ENCODE measurements at places on chromosomes 16 and 17. TPM values are rescaled to one million over a fixed set of nuclear protein-coding genes. Genes with fewer than 3 reads are reported as not detected.

- H3K4me1 ChIP-seq: peaks cover 23% of the 10 kb centered on the region
- no peaks in the 10 kb centered on the region for H3K27me3 ChIP-seq
- H3K27ac ChIP-seq: no peak overlapping the region
- DNase-seq: no peak
- H3K4me3 ChIP-seq: peak overlapping the region; percentile 68
These were observed 939 bp downstream of the CORO6 start for GRCh38 chr17:29621751-29622194.

- no peak for DNase-seq
- no peaks in the 10 kb centered on the region for H3K27me3 ChIP-seq
- H3K27ac ChIP-seq: no peak overlapping the region
- H3K4me1 ChIP-seq: no peaks in the 10 kb centered on the region
- H3K36me3 ChIP-seq: peaks cover 90% of the 10 kb centered on the region
These were observed 66.1 kb downstream of the PLD6 start for GRCh38 chr17:17139972-17140589.

- no peak for DNase-seq
- no peaks in the 10 kb centered on the region for H3K27me3 ChIP-seq
- no peak overlapping the region for H3K4me3 ChIP-seq
- no peaks in the 10 kb centered on the region for H3K4me1 ChIP-seq
- no peak overlapping the region for H3K27ac ChIP-seq
These were observed 6.0 kb downstream of the CAPNS2 start for GRCh38 chr16:55572439-55572838.

MSI2 gene
- total RNA-seq: 169 TPM

GRCh38 chr17:72219824-72220493, 99.1 kb downstream of the SOX9 start:
- H3K36me3 ChIP-seq: no peaks in the 10 kb centered on the region
- no peak overlapping the region for H3K27ac ChIP-seq
- DNase-seq: no peak
- H3K4me1 ChIP-seq: no peaks in the 10 kb centered on the region
- H3K4me3 ChIP-seq: no peak overlapping the region

TP53TG3B gene
- not detected for total RNA-seq

- no peak overlapping the region for H3K4me3 ChIP-seq
- no peaks in the 10 kb centered on the region for H3K4me1 ChIP-seq
- H3K27me3 ChIP-seq: no peaks in the 10 kb centered on the region
- H3K27ac ChIP-seq: no peak overlapping the region
- peaks cover 94% of the 10 kb centered on the region for H3K36me3 ChIP-seq
These were observed 14.4 kb upstream of the FAAP100 start for GRCh38 chr17:81566461-81567126.

DNA sequence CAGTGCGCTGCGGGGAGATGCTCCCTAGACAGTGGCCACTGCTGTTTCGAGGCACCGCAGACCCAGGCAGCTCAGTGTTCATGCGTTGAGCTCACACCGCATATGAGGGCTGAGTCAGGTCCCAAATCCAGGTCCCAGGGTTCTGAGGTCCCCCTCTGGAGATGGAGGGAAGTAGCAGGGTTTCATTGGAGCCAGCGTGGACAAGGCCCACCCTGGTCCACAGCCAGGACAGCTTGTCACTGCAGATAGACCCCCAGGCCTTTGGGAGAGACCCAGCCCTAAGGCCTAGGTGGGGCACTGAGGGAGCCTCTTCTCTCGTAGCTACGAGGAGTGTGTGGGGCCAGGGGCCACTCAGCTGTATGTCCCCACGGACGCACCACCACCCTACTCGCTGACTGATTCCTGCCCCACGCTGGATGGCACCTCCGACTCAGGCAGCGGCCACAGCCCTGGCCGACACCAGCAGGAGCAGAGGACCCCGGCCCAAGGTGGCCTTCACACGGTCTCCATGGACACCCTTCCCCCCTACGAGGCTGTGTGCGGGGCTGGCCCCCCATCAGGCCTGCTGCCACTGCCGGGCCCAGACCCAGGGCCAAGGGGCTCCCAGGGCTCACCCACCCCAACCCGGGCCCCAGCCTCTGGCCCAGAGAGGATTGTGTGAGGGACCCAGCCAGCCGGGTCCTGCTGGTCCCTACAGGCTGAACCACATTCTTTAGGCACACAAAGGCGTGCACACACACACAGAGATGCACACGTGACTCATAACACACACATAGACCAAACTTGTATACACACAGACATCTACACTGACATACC, 53.4 kb downstream of the BEAN1 start:
- no peaks in the 10 kb centered on the region for H3K36me3 ChIP-seq
- no peaks in the 10 kb centered on the region for H3K27me3 ChIP-seq
- no peak overlapping the region for H3K4me3 ChIP-seq
- peaks cover 13% of the 10 kb centered on the region for H3K4me1 ChIP-seq
- DNase-seq: no peak

GRCh38 chr16:29705030-29705429, 26.1 kb downstream of the QPRT start:
- H3K4me1 ChIP-seq: peaks cover 31% of the 10 kb centered on the region
- H3K27ac ChIP-seq: no peak overlapping the region
- no peaks in the 10 kb centered on the region for H3K27me3 ChIP-seq
- no peak for DNase-seq

ABCC12 gene
- not detected for total RNA-seq

SLC2A4 gene
- not detected for total RNA-seq

- H3K4me3 ChIP-seq: no peak overlapping the region
- H3K27ac ChIP-seq: no peak overlapping the region
- H3K27me3 ChIP-seq: no peaks in the 10 kb centered on the region
- no peaks in the 10 kb centered on the region for H3K4me1 ChIP-seq
- no peak for DNase-seq
These were observed 35.5 kb downstream of the CLUAP1 start for GRCh38 chr16:3536271-3536731.

- H3K36me3 ChIP-seq: no peaks in the 10 kb centered on the region
- no peaks in the 10 kb centered on the region for H3K4me1 ChIP-seq
- DNase-seq: no peak
- no peak overlapping the region for H3K27ac ChIP-seq
- no peaks in the 10 kb centered on the region for H3K27me3 ChIP-seq
These were observed 23.9 kb downstream of the SLC39A11 start for GRCh38 chr17:73068322-73069153.

DNA sequence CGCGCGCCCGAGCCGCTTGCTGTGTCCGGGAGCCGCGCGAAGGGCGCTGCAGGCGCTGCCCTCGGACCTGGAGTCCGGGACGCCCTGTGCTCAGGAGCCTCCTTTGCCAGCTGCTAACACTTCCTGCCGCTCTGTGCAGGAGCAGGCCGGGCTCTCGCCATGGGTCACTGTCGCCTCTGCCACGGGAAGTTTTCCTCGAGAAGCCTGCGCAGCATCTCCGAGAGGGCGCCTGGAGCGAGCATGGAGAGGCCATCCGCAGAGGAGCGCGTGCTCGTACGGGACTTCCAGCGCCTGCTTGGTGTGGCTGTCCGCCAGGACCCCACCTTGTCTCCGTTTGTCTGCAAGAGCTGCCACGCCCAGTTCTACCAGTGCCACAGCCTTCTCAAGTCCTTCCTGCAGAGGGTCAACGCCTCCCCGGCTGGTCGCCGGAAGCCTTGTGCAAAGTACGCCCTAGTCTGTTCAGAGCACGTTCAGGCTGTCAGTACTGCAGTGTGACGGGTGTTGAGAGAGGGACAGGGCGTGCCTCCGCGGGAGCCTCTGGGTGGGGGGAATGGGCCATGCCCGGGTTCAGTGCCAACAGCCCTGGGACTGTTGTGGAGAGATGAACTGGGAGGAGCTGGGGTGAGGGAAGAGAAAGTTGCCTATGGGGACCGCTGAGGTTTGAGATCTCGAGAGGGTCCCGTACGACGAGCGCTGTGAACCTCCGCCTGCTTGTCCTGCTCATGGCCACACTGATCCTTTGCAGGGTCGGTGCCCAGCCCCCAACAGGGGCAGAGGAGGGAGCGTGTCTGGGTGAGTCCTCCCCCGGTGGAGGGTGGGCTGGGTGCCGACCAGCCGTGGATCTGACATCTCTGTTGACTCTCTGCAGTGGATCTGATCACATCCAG, 1.3 kb downstream of the ZNF276 start:
- DNase-seq: peak; percentile 75
- peaks cover 41% of the 10 kb centered on the region for H3K4me1 ChIP-seq
- H3K36me3 ChIP-seq: peaks cover 3% of the 10 kb centered on the region

ABCC11 gene
- 0.81 TPM for total RNA-seq

DNA sequence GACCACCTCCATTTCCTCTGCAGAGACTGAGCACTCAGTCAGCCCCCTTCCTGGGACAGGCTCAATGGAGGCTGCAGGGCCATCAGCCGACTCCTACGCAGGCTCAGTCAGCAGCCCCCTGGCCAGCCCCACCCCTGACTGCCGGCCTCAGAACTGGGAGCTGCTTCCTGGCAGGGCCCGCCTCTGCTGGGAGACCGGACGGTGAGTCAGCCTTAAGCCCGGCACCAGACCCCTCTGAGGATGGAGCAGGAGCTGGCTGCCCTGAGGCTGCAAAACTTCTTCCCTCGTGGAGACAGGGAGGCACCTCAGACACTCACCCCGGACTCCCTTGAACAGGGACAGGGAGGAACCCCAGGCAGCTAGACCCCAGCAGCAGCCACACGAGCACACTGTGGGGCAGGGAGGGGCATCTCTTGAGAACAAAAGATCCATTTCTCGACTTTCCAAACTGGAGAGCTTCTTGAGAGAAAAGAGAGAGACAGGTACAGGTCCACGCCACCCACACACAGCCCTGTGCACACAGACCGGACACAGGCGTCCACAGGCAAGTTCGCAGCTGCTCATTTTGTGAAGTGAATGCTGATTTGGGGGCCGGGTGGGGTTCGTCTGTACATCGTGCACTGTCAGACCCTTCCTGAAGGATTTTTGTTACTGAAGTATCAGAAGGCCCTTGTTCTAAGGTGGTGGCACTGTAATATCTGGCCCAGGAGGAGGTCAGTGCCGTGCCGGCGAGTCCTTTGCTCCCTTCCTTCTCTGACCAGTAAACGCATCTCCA, 1.3 kb upstream of the TUBB3 start:
- H3K36me3 ChIP-seq: no peaks in the 10 kb centered on the region
- DNase-seq: no peak
- H3K27me3 ChIP-seq: no peaks in the 10 kb centered on the region
- no peak overlapping the region for H3K27ac ChIP-seq
- H3K4me3 ChIP-seq: no peak overlapping the region

- no peaks in the 10 kb centered on the region for H3K27me3 ChIP-seq
- DNase-seq: no peak
- H3K36me3 ChIP-seq: no peaks in the 10 kb centered on the region
- H3K4me1 ChIP-seq: no peaks in the 10 kb centered on the region
- H3K27ac ChIP-seq: no peak overlapping the region
- no peak overlapping the region for H3K4me3 ChIP-seq
These were observed 73.5 kb downstream of the ZNF423 start for GRCh38 chr16:49782405-49782804.

KRT9 gene
- not detected for total RNA-seq

DNA sequence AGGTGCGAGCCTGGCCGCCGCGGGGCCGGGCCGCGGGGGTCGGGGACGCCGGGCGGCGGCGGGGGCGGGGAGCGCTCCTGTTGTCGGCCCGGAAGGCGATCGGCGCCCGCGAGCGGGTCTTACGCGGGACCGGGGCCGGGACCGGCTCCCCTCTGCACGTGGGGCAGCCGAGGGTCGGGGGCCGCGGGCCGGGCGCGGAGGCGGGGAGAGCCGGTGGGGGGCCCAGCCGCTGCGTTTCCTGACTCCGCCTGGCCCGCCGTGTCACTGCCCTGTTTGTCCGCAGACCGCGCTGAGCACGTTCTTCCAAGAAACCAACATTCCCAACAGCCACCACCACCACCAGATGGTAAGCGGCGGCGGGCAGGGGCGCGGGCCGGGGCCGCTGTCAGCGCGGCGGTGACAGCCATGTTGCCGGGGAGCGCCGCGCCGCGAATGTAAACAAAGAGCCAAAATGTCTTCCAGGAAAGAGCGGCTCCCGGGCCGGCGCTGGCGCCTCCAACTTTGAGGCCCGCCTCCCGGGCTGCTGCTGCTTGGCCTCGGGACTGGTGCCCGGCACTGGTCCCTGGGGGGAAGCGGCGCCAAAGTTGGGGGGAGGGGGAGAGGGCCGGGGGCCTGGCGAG, 586 bp downstream of the UBALD2 start:
- no peaks in the 10 kb centered on the region for H3K36me3 ChIP-seq
- peak; percentile 64 for DNase-seq
- H3K27me3 ChIP-seq: no peaks in the 10 kb centered on the region
- H3K27ac ChIP-seq: peak overlapping the region; percentile 92

DNA sequence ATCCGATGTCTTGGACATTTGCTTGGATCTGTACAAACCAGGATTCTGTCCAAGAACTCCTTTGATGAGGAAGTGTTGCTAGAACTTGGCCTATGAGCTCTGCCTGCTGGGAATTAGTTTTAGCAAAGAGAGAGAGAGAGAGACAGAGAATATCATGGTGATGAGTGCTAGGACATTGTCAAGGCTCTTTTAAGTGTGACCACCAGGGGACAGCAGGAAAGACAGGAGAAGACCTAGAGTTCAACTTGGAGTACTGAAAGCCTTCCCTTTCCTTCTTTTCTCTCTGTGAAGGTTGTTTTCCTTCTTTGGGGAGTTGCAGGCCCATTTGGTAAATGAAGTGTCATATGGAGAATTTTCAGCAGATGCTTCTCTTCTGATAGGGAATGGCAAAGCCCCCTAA, 389.2 kb upstream of the HSBP1 start:
- no peak overlapping the region for H3K27ac ChIP-seq
- H3K4me1 ChIP-seq: no peaks in the 10 kb centered on the region
- no peaks in the 10 kb centered on the region for H3K36me3 ChIP-seq
- H3K27me3 ChIP-seq: no peaks in the 10 kb centered on the region
- no peak overlapping the region for H3K4me3 ChIP-seq
- no peak for DNase-seq

HBA2 gene
- 1.1 TPM for total RNA-seq

- no peak for DNase-seq
- H3K4me1 ChIP-seq: no peaks in the 10 kb centered on the region
- no peak overlapping the region for H3K4me3 ChIP-seq
- H3K27ac ChIP-seq: no peak overlapping the region
These were observed 264.1 kb downstream of the CBLN1 start for GRCh38 chr16:49017501-49017900.

DNA sequence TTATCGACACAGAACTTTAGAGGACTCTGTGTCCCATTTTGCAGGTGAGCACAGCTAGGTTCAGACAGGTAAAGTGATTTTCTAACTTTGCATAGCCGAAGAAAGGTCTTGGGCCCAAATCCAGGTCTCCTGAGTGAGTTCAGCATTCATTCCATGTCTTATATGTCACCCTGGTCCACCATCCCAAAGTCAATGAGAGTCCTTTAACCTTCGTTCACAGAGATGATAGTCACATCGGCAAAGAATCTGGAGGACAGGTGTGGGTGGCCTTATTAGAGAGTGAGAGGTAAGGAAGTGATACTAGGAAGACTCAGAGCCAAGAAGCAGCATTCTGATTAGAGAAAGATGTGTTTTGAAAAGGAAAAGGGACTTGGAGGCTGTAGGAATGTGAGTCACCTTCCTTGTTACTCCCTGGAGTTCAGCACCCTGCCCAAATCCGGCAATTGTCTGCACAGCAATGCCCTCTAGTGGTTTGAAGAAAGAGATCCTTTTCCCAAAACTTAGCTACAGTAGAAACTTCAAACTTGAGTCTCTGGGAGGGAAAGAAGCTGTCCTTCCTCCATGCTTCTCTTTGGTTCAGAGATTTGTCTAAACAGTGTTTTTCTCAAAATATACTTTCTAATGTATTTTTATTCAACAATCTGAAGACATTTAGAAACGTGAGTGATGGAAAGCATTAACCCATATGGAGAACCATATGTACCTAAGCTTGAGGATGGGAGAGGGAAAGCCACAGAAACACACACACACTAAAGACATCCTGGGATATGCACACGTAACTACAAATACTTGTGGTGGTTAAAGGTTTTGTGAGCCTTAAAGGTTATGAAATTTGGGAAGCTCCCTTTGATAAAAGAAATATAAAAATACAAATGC, 96.4 kb upstream of the SHISA6 start:
- H3K36me3 ChIP-seq: no peaks in the 10 kb centered on the region
- no peak for DNase-seq
- no peak overlapping the region for H3K27ac ChIP-seq
- no peaks in the 10 kb centered on the region for H3K27me3 ChIP-seq
- H3K4me3 ChIP-seq: no peak overlapping the region
- H3K4me1 ChIP-seq: no peaks in the 10 kb centered on the region

All from naive thymus-derived CD4-positive, alpha-beta T cell (primary cell).